ENCODE measurements at places on chromosomes 2 and 18.

GRCh38 chr18:55144193-55144930, 185.1 kb upstream of the CCDC68 start:
- no peak for DNase-seq

DNA sequence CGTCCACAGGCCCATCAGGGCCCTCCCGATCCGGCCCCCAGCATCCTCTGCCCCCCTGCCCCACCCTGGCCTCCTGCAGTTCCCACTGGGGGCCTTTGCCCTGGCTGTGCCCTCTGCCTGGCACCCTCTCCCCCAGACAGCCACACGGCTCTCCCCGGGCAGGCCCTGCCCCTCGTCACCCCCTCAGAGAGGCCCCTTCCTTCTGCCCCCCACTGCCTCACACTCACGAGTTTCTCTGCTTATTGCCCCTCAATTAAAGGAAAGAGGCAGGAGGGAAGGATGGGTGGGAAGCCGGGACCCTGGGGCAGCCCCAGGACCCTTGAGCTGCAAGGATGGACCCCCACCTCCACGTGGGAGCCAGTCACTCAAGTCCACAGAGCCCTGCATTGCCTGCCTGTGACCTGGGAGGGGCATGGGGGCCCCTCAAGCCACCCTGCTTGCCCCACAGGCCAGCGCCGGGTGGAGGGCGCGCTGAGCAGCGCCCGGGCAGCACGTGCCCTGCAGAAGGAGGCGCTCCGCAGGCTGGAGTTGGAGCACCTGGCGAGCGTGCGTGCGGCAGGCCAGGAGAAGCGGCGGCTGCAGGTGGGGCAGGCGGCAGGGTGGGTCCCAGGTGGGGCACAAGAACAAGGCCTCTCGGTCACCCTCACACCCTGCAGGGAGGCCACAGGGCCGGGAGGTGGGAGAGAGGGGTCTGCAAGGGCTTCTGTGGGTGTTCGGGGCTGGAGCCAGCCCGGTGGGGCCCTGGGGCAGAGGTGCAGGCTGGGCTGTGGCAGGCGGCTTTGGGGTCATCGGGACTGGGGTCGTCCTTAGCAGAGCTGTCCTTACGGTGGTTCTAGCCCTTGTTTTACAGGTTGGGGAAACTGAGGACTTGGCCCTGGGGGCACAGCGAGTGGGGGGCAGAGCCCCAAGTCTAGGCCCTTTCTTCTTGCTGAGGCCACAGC, 30.5 kb upstream of the SNED1 start:
- no peak for DNase-seq

- DNase-seq = no peak
Measured at GRCh38 chr2:47257946-47258348, 102.8 kb upstream of the STPG4 start.

- DNase-seq = no peak
Measured at GRCh38 chr2:224479826-224480225, 77.9 kb upstream of the FAM124B start.

DNA sequence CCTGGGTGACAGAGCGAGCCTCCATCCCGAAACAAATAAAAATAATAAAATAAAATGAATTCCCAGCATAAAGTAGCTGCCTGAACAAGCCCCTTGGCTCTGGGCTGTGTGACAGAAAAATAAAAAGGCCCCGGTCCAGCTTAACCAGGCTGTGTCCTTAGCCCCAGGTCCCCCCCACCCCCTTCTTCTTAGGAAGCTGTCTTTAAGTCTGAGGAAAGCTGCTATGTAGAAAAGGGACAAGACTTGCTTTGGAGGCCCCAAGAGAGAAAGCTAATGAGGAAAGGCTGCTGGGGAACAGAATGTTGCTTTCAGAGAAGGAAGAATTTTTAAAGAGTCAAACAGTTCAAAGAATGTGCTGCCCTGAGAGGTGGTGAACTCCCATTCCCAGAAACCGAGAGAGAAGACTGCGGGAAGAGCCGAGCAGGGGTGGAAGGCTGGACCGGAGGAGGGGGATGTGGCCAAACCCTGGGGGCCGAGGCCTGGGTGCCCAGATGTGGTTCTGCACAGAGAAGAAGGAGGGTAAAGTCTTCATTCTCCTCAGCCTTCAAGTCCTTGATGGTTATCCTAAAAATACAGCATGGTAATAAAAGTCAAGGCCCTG, 61.9 kb downstream of the CENPO start:
- no peak for DNase-seq

GRCh38 chr2:46803911-46804670, 111.5 kb downstream of the MCFD2 start:
- DNase-seq = no peak

DNA sequence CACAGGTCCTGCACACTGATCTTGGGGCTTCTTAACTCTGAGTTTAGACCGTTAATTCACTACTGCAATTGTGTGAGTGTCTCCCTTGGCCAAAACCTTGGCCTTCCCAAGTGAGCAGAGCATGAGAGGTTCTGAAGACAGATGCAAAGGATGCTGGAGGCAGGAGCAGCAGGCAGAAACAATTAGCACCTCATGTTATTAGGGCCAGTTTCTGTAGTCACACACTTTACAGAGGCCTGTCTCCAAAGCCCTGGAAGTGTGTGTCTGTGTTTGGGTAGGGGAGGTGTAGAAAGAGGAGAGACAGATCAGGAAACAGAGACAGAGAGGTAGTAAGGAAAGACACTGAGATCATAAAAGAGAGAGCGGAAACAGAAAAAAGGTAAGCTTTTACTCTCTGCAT, 533.8 kb downstream of the TMEM182 start:
- DNase-seq = no peak

DNA sequence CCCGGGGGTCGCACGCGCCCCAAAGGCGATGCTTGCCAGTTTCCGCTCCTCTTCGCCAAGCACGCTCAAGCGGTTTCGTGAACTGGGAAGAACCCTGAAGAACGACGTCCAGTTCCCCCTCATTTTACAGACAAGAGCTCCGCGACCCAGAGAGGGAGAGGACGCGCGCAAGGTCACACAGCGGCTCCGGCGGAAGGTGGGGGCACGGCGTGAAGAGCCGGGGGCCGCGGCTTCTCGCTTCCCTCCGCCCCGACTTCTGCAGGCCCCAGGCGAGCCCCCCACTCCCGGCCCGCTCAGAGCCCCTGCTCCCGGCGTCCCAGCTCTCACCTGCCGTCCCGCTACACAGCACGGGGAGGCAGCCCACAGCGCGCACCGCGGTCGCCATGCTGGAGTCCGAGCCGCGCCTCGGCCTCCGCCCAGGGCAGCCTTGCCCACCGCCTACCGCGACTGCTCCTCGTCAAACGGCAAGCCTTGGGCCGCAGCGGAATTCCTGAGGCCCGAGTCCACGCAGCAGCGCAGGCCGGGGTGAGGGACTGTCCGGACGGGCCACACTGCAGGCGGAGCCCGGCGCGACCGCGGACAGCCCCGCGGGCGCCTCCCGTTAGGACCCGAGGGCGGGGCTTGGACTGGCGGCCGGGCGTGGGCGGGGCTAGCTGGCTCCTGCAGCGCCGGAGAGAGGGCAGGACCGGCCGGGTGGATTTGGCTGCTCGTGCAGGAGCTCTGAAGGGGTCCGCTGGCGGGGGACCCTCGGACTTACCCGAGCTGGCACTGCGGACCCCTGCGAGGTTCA, at the start of gene MRPS5:
TSS of gene MRPS5 (minus strand) at position 402 of the 790 bp plus-strand sequence. CDS start at position 385, 17 bp downstream.
- DNase-seq = peak; percentile 91

DNA sequence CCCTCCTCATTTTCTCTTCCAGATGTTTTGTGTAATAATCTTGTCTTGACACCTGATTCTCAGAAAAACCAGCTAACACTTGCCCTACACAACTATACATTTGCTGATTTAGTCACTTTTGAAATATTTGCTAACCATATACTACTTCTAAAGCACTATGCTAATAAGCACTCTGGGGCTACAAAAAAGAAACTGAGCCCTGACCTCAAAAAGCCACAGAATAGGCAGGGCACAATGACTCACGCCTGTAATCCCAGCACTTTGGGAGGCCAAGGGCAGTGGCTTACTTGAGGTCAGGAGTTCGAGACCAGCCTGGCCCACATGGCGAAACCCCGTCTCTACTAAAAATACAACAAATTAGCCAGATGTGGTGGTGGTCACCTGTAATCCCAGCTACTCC, 266.0 kb downstream of the RAD51AP2 start:
- no peak for DNase-seq

GRCh38 chr18:63477968-63478367, 1.2 kb downstream of the SERPINB5 start:
- DNase-seq = no peak

DNA sequence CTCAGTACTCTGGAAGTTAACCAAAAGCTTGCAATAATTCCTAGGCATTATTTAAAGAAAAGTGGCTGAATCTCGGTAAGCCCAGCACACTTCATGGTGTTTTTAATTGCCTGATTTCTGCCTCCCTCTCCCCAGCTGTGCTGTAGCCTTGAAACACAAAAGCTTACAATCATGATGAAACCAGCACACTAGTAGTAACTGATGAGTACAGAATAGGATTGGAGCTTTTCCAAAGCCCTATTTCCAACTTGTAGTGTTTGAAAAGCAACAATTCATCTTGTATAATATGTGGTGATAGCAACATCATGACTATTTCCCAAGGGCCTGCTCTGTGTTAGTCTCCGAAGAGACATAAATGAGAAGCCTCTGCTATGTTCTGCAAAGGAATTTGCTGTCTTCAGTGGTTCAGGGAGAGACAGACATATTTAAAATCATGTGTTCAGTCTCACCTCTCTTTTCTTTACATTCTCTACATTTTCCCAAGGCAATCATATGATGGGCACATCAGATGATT, 1015.0 kb downstream of the BCL11A start:
- DNase-seq = no peak

- no peak for DNase-seq
Measured at GRCh38 chr2:21607572-21607971, 483.8 kb downstream of the TDRD15 start.

- no peak for DNase-seq
Measured at GRCh38 chr18:3967359-3968180, 487.5 kb downstream of the DLGAP1 start.

Measured in inflammatory macrophage treated with lipopolysaccharide for 4 hours (primary cell).